ENCODE measurements at places on chromosomes 5 and 9.
A peak's percentile ranks its signal among the peaks of the same experiment; 100 is the strongest.

- DNase-seq, result no peak
Observed at GRCh38 chr5:88203981-88204750, 64.5 kb downstream of the TMEM161B start.

DNA sequence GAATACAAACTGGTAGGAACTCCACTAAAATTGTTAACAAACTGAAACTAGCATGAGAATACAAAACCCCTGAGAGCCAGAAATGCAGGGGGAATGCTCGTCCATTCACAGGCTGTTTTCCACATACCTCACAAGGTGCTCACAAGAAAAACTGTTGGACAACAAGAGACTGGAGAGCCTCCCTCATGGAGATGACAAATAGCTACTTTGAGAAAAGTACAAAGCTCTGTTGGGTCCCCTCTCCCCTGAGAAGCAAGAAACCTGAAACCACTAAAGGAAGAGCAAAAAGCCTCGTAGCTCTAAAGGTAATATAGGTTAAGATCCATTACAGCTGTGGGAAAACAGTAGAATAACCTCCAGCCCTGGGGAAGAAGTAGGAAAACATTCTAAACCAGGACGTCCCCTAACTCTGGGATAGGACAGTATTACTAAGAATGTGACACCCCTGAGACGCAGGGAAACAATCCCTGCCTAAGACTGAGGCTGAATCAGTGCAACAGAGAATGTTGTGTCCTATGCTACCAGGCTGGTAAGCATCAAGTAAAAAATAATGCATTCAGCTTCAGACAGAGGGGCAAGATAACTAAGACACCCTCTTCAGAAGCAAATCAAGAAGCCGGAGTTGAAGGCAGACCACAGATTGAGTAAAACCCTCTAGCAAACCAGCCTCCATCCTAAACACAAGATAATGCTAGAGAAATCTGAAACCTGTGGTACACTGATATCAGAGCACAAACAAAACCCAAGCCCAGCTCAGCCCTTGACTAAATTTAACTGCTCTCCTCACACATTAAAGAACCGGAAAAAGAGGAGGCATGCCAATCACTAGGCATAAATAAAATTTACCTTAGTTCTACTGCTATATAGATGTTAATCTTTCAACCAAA is 160.2 kb downstream of the SSBP2 start:
- no peak for DNase-seq

DNA sequence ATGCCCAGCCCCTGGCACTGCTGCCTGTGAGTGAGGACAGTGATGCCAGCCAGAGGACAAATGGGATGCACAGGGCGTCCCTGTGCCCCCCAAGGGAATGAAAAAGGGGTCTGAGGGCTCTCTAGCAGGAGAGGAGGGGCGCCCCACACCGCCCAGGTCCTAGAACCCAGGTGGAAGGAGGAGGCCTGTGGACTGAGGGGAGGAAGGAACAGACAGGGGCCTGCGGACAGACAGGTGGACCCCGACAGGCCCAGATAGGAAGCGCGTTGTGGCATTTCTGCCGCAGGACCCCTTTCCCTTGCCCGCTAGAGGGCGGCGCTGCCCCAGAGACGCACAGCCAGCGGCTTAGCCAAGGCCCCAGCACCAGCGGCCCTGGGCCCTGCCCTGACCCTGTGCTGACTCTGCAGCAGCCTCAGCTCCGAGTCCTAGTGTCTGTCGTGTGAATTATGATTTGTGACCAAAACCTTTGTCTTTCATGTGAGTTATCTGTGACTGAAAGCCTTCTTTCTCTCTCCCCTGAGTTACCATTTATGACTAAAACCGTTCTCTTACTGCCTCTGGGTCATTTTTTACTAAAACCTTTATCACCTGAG is 30.7 kb downstream of the TRIP13 start:
- DNase-seq, result peak; percentile 68

DNA sequence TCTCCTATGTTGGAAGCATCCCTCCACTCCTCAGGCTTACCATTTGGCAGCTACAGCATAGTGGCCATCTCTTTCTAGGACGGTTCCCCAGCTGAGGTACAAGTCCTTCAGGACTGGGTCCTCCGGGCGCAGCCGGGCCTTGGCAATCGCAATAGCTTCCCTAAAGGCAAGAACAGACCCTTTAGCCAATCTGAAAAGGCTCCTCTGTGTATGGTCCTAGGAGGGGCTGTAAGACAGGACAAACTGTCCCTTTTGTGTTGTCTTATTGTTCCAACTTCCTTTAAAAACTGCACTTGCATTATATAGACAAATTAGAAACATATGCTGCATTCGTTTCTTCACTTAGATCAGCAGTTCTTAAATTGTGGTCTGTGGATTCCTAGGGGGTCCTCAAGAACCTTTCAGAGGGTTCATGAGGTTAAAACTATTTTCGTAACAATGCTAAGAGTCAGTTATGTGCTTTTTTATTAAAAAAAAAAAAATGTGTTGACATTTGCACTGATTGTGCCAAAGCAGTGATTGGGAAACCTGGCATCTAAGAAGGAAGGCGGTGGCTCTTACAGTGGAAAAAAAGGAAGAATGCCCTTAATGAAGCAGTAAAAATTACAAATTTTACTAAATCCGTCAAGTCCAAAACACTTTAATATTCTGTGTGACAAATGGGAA is 38.7 kb downstream of the GEMIN5 start:
- DNase-seq, result no peak

DNA sequence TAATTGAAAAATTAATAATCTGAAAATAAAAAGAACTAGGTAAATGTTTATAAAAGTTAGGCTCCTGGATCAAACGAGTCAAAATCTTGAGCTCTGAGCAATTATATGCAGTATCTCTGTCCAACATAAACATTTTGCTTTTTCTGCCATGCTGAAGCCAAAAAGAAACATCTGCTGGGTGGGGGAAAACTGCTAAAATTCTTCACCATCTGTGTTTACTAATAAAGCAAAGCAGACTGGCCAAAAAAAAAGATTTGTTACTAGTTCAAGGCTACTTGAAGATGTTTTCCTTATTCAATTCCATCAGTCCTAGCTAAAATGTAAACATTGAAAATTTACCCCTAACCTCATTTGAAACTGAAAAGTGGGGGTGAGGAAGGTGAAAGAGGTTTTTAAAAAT is 29.7 kb downstream of the GTF3C4 start:
- no peak for DNase-seq

DNA sequence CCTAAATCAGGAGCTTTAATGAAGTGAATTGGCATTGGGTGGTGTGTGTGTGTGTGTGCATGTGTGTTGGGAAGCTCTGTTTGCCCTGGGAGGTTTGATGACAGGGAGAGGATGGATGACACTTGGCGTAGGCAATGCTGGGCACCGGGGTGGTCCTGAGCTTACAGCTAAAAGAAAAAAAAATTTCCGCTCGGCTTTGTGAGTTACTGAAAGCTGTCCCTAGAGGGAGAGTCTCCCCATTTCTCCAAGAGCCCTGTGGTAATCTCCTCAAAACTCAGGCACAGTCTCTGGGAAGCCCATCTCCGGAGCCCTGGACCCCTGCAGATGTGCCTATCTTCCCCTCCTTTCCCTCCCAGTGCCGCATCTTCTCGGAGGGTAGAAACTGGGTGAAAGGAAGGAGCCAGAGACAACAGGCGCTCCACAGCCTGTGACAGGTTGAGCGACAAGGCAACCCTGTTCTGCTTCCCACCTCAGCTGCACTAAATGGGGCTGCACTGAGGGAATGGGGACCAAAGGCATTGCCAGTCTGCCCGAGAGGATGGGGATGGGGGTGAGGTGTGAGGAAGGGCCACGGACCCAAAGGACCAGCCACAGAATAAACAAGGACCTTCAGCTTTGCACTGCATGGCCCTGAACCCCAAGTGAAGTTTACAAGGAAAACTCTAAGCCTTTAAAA is 35.8 kb upstream of the TIFAB start:
- DNase-seq, result no peak

GRCh38 chr5:52983731-52984636 is 5.2 kb upstream of the ITGA2 start:
- no peak for DNase-seq

- DNase-seq, result no peak
Observed at GRCh38 chr5:31671339-31671741, 32.4 kb downstream of the PDZD2 start.

DNA sequence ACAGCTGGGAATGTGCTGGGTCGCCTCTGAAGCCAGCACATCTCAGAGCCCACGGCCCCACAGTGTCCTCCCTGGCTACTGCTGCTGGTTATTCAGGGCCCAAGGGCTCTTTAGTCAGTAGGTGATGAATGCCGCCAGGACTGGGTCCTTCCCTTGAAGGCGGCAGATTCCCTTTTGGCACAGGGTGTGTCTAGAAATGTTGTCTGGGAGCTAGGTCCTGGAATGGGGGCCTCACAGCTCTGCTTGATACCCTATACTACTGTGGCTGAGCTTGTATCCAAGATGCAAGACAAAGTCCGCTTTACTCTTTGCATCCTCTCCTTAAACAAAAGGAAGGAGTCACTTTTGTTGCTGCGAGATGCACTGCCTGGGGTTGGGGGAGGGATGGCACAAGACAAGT is 33.1 kb downstream of the MEGF9 start:
- DNase-seq, result no peak

GRCh38 chr5:9009931-9010651 is 535.8 kb downstream of the SEMA5A start:
- DNase-seq, result no peak

DNA sequence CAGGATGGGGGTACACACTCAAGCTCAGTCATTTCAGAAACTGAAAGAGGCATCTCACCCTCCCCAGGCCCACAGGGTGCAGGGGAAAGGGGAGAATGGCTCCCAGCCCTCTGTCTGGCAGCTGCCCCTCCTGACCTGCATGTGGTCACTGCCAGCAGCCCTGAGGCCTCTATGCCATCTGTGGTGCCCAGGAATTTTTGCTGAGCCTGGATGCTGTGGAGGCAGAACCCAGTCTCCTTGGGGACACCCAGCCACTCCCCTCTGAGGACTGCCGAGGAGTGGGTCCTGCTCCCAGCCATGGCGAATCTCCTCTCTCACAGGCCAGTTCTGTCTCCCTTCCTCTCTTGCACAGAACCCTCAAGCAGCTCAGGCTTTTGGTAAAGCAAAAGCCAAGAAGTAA is 104.0 kb upstream of the ALDH1B1 start:
- DNase-seq, result no peak

DNA sequence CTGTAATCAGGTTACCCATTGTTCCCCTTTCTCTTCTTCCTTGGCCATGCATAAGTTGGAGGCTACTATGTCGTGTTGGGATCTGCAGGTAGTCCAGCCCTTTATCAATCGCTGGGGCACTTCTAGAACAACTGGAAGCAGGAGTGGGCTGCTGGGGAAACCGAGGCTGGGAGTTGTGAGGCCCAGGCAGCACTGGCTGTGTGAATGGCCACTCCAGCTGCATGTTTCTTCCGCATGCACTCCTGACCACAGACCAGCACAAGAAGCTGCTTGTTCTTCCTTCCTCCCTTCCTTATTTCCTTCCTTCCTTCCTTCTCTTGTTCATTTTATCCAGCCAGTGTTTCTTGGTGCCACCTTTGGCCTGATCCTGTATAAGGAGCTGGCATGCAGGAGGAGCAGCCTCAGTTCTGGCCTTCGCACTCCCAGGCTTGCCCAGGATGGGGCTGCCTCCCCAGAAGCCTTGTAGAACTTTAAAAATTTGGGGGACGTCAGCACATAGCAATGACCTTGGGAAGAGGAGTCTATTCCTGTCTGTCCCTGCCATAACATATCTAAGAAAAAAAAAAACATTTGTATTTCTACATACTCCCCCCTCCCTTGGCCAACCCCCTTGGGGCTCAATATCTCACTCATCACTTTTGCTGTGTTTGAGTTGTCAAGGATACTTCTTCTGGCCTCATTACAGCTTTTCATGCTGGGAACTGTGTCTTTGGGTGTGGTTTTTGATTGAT is 20.8 kb upstream of the CXCL14 start:
- DNase-seq, result no peak

GRCh38 chr5:76938177-76938576 is 14.7 kb upstream of the CRHBP start:
- no peak for DNase-seq

DNA sequence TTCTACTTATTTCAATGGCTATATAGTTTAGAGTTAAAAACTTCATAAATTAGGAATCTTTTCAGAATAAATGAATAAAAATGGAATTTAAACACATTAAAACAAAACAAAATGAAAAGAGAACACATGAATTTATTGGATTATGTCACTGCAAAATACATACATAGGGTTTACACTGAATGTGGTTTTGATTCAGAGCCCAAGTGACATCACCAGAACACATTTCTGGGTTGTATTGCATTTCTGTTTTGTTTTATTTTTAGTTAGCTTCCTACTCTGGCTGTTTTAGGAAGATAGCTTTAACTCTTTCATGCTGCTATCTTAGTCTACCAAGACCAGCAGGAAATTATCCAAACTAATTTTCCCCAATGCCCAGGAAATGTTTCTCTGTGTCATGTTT is 1935.0 kb downstream of the EFNA5 start:
- DNase-seq, result no peak

GRCh38 chr9:72753266-72753893 is 199.5 kb downstream of the ALDH1A1 start:
- no peak for DNase-seq

DNA sequence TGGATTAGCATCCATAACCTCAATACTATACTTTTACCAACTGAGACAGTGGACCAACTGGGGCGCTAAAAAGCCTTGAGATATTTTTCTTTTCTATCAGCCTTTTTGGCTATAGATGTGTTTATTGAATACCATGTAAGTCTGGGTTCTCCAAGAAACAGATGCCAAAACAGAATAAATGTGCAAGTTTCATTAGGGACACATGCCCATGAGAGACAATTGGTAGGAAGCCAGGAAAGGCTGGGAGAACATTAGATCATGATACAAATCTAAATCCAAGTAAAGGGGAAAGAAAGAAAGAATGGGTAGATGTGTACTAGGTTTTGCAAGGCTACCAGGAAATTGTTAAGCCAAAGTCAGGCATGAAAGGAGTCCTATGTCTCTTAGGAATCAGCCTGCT is 152.5 kb downstream of the KCTD16 start:
- DNase-seq, result no peak

- DNase-seq, result no peak
Observed at GRCh38 chr9:116163293-116164055, 9.9 kb downstream of the PAPPA start.

DNA sequence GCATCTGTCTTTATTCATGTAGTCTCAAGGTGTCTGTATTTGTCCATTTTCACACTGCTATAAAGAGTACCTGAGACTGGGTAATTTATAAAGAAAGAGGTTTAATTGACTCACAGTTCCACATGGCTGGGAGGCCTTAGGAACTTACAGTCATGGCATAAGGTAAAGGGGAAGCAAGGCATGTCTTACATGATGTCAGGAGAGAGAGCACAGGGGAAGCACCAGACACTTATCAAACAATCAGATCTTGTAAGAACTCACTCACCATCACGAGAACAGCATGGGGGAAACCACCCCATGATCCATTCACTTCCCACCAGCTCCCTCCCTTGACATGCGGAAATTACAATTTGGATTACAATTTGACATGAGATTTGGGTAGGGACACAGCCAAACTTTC is 44.2 kb downstream of the NLN start:
- DNase-seq, result no peak

DNA sequence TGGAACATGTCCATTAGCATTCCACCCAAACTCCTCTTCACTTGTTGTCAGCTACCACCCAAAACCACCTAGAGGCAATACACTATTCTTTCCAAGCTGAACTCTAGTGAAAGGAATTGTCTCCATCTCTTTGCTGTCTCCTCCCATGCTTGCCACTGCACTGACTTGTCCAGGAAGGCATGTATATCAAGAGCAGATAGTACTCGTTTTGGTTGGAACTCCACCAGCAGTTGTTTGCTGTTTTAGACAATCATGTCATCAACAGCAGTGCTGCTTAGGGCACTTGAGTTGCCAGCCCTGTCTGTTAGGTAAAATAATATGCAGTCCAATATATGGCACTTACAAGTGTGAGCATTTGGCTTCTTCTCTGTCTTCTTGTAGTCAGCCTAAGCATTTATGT is 80.0 kb upstream of the SAP30L start:
- no peak for DNase-seq

GRCh38 chr5:133873449-133873848 is 95.0 kb downstream of the C5orf15 start:
- DNase-seq, result no peak

Measured in activated T-cell treated with anti-CD3 and anti-CD28 coated beads, Interleukin-2, amount 50 U/mL, for 4 hours (primary cell).